Fibroblast of the aortic adventitia (primary cell): ENCODE measurements at places on chromosomes 12 and 14.

- DNase-seq, result no peak
Observed at GRCh38 chr12:123906711-123907420, 65.8 kb downstream of the CCDC92 start.

DNA sequence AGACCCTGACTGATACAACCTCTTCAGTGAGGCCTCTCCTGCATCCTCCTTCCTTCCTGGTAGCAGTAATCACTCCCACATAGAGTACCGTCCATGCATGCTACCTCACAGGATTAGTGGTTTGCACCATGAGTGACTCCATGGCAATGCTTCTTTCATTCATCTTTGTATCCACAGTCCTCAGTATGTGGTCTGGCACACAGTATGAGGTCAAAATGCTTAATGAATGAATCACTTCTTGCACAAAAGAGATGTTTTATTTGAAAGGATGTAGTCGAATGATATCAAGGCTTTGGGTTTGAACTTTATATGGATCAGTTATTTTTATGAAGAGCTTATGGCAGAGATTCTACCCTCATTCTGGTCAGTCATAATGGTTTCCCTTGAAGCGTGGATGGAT is 42.2 kb downstream of the KCNA5 start:
- DNase-seq, result peak; percentile 82

DNA sequence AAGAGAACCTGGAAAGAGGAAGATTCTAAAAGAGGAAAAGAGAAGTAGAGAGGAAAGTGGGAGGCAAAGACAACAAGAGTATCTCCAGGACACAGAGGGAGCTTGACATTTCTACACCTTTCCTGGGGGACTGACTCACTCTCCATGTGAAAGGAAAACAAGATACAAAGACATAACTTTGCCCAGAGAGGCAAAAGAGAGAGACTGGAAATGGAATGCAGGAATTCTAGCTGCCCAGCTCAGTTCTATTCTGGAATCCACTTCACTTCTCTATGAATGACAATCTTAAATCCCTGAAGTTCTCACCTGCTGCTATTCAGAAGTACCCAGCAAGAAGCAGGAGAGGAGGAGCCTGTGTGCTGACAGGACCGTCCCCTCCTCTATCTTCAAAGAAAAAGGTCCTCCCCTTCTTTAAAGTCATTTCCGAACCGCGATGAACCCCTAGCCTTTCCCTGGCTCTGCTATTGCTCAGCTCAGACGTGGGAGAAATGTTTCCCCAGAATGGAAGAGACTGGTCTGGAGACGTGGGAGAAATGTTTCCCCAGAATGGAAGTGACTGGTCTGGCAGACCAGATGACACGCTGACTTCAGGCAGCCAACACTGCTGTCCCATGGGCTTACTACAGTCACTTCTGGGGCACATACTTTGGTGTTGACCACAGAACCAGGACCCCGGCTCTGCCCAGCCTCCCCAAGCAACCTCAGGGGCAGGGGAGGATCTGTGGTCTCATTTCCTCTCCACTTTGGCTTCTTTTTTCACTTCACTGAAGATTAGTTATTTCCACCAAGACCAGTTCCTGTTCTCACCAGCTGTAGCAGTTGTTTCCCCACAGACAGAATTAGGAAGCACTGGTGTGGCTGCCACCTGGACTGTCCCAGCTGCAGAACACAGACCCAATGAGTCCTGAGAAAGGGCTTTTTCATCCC is 8.3 kb downstream of the FMNL3 start:
- DNase-seq, result peak; percentile 58

DNA sequence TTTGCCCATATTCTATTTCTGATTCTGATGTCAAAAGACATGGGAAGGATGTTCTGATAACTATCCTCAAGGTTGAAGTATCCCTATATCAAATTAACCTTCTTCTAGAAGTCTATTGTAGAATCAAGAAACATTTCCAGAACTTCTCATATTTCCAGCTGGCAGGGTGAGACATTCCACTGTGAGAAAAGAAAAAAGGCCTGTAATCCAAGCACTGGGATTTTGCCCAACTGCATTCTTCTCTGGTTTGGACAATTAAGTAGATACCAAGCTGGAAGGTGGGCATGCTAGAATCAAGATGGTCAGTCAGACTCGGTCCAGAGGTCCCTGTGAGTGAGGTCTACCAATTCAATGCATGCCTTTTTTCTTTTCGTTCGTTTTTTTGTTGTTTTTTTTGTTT is 60.9 kb downstream of the MAP3K9 start:
- peak; percentile 4 for DNase-seq

- peak; percentile 78 for DNase-seq
Observed at GRCh38 chr12:47102845-47103651, 23.3 kb upstream of the AMIGO2 start.

DNA sequence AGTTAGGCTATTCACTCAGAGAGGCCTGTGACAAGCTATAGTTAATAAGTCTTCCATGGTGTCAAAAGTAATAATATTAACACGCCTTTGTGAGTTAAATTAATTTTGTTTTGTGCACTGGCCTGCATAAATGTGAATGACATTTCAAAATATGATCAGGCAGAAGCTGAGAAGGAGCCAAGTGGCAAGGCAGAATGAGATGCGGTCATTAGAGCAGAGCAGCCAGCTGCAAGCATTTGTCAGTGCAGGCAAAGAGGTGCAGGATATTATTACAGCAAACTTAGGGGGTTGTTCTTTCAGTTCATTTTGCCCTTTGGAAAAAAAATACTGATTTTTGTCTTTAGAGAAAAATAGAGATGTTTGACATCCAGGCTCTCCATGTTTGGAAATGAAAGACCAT is 364.5 kb downstream of the PAWR start:
- no peak for DNase-seq

- DNase-seq, result no peak
Observed at GRCh38 chr12:129672110-129672509, 231.7 kb downstream of the TMEM132D start.

DNA sequence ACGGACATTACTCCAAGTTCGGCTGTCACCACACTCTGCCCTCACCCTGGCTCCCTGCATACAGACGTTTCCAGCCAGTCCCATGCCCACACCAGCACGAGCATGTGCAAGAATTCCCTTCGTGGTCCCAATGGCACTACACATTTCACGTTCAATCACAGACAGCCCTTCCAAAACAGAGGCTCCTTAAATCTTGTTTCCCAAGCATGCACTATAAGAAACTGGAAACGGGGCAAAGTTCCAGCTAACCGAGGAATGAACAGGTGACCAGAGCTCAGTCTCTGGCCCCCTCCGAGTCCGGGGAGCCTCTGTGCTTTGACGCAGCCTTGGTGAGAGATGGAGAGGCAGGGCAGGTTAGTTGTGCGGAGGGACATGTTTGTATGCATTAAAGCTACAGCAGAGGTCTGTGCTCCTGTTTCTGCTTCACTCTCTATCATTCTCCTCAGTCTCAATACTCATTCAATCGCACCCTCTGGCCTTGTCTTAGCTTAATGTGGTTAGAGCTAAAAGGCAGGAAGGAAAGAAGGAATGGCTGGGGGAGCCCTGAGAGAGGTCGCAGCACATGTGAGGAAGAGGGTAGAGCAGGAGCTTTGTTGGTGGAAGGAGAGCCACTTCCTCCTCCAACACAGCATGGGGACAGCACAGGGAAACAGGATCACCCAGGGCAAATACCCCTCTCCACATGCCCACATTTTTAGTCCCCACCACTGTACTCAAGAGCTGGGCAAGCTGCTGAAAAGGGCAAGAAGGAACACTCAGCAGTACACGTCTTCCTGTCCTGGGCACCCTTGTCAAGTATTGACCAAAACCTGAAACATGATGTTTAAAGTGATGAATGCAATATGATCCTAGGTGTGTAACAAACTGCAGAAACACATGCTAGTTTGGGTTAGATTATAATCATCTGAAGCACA is 12.2 kb upstream of the SELPLG start:
- DNase-seq, result no peak

- no peak for DNase-seq
Observed at GRCh38 chr14:103310576-103311095, 23.4 kb upstream of the EIF5 start.

DNA sequence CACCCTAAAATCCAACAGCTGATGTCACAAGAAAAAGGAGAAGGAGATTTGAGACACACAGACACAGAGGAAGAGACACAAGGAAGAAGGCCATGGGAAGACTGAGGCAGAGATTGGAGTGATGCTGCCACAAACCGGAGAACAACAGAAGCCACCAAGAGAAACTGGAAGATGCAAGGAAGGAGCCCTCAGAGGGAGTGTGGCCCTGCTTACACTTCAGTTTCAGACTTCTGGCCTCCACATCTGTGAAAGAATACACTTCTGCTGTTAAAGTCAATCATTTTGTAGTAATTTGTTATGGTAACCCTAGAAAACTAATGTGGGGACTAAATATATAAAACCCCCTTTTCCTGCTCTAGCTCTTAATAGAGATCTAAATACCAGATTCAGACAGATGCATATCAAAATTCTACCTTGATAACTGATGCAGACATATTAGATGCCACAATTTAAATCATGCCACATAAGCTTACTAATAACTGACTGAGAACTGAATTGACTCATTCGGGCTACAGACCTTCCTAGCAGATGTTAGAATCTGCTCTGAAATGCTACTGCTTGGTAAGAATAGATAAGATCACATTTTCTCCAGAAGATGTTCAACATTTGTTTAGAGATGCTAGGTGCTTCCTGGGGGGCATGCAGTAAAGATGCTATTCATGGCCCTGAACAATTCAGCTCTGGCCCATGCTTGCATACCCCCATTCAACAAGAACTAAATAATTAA is 113.1 kb upstream of the CCND2 start:
- DNase-seq, result no peak

DNA sequence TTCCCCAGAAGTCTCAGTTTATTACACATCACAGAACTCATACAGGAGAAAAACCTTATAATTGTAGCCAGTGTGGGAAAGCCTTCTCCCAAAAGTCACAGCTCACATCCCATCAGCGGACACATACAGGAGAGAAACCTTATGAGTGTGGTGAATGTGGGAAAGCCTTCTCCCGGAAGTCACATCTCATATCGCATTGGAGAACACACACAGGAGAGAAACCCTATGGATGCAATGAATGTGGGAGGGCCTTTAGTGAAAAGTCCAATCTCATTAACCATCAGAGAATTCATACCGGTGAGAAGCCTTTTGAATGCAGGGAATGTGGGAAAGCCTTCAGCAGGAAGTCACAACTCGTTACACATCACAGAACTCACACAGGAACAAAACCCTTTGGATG is 20.1 kb downstream of the ZNF84 start:
- no peak for DNase-seq

DNA sequence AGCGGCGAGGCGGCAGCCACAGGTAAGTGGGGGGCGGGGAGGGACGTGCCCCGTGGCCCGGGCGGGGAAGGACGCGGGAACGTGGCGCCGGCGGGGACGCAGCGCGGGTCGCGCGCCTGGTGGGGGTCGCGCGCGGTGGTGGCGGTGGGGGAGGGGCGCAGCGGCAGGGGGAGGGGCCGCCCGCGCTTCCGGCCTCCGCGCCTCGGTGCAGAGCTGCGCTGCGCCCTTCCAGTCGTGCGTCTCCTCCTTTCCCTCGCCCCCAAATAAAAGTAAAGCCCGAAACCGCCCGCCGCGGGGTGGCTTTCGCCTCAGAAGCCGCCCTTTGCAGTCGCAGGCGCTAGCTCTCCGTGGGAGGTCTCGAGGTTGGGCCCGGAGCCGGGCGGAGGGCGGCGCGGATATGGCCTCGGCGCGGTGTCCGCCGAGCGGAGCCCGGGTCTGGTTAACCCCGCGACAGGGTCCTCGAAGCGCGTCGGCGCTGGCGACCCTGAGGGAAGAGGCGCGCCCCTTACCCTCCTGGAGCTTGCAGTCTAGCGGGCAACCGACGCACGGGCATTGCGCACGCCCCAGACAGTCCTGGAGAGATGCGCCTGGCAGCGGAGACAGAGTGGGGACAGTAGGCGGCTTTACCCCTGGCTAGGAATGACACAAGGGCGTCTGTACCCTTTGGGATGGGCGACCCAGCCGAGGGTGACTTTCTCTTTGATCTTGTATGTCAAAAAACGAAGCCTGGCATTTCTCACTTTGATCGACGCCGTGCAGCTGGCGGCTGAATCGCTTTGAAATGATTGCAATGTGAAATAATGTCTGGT is 589 bp downstream of the ATF1 start:
- peak; percentile 53 for DNase-seq

GRCh38 chr12:77553976-77554619 is 276.6 kb upstream of the NAV3 start:
- no peak for DNase-seq

DNA sequence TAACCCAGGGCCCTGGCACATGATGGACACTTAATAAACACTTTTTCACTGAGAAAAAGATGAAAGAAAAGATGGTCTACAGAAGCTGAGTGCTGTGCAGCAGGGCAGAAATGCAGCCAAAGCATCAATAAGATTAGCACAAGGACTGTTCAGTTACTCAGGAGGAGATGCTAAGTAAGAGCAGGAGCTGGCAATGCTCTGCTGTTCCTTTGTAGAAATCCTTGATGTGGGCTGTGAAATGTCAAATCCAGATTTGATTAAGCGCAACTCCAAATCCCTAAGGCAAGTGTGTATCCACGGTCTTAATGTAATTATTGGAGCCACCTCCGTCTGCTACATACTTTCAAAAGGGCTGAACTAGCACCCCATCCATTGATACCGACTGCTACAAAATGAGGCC is 151.8 kb upstream of the BTG1 start:
- DNase-seq, result no peak

- DNase-seq, result no peak
Observed at GRCh38 chr14:26589925-26590324, 7.9 kb downstream of the NOVA1 start.

- DNase-seq, result no peak
Observed at GRCh38 chr14:72350215-72350614, 418.0 kb downstream of the RGS6 start.

DNA sequence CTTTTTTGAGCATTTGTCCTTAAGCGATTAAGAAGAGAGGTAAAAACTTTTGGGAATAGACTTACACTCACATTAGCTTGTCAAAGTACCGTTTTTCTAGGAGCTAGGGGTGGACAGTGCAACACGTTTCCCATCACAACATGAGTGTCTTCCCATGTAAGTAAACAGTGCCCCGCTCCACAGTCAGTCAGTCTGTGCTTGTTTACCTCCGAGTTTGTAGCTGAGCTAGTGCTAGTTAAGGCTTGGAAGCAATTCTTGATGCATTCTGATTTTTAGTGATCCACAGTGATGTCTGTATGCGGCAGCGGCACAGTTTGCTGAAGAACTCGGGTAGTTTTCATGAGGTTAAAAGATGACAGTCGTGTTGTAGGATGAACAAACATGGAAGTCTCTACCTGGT is 941 bp downstream of the ZDHHC17 start:
- peak; percentile 27 for DNase-seq

- no peak for DNase-seq
Observed at GRCh38 chr12:118150625-118151024, 14.7 kb downstream of the PEBP1 start.
